ENCODE measurements at places on chromosomes 11 and 22.

GRCh38 chr11:1237851-1238250 lies 15.0 kb downstream of the MUC5B start:
- no peak for DNase-seq

DNA sequence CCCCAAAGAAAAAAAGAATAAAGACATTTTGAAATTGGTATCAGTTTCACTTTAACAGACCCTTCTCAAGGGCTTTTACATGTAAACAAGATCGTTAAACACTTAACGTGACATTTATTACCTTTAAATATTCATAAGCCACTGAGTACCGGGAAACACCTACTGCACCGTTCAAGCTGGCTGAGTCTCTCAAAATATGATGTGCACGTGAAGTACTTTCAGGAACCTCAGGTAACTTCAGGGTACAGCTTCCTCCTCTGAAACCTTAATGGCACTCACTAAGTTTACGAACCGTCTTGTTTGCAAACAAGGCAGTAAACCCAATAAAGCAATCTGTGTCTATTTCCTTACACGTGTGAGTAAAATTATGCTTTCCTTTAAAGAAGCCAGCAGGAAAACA lies 105.5 kb upstream of the TENM4 start:
- DNase-seq: no peak

DNA sequence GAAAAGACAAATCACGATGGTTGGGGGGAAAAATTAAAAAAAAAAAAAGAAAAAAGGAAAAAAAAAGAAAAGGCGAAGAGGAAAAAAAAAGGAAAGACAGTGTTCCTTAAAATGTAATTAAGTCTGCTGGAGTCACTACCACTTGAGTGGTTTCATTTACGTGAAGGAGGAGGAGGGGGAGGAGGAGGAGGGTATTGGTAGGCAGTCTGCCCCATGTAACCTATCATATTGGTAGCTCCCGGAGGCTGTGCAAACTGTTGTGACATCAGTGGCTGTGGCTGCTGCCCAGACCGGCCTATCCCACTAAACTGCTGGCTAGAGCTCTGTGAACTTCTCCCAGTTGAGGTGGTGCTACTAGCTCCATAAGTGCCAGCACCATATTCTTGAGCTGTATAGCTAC lies 17.9 kb downstream of the KDELR3 start:
- DNase-seq: no peak

DNA sequence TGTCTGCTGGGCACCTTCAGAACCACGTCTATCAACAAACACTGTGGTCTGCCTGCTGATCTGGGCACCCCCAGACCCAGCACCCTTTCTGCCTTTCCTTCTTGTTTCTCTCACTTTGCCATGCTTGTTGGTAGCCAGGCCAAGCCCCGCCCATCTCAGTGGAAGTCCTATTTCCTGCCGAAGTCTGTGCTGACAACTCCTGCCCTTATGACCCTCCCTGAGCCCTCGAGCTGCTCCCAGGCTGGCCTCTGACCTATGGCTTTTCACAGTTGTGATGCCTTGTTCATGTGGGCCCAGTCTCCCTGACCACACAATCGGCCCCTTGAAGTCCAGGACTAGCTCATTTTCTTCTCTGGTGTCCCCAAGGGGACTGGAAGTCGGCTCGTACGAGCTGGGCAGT lies 132.1 kb downstream of the DSCAML1 start:
- DNase-seq: no peak

DNA sequence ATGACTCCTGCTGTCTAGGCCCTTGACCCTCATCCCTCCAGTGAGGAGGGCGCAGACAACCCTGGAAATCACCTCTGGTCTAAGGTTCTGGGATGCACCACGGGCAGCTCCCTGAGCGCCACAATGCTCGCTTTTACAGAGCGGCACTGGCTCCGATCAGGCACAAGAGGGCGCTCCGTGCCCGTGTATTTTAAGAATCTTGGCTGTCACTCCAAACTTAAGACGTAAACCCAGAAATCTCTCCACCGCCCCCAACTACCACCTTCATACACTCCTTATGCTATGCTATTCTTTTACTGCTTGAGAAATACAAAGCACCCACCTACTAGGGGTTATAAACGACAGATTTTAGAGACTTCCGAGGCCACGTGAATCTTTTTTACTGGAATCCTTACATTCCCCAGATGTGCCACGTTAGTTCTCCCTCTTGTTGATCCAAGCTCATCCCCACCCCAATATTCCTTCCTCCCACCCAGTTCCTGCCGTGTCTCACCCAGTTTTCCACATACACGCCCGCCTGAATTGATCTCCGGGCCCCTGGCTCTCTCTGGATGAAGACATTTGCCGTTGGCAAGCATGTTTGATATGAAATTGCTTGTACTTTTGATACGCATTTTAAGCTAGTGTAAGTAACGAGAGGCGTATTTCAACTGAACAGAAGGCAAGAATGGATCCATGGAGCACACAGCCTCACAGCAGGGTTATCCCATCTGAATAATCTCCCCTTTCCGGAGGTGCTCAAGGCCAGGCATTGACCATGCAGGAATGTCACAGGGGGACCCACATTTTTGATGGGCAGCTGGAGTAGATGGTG lies 453.5 kb downstream of the OPCML start:
- DNase-seq: peak; percentile 76

DNA sequence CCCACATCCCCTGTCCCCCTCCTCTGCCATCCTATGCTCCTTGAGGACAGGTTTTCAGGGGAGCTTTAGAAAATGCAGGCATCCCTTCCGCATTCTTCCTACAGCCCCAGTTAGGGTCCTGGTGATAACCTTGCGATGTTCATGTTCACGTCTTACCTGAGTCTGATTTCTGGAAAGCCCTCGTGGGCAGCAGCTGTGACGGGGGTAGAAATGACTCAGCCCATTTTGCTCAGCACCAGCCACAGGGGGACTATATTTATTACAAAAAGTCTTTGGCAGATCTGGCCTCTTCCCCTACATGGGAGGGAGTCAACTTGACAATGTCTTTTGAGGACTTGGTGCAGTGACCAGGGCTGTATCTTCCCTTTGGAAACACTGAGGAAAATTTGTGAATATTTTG lies 12.3 kb downstream of the PKNOX2 start:
- no peak for DNase-seq

GRCh38 chr11:5059391-5059790 lies at the start of gene OR52E2:
TSS of gene OR52E2 (minus strand) at chr11:5059627. CDS start at chr11:5059627, 0 bp downstream.
- DNase-seq: no peak

DNA sequence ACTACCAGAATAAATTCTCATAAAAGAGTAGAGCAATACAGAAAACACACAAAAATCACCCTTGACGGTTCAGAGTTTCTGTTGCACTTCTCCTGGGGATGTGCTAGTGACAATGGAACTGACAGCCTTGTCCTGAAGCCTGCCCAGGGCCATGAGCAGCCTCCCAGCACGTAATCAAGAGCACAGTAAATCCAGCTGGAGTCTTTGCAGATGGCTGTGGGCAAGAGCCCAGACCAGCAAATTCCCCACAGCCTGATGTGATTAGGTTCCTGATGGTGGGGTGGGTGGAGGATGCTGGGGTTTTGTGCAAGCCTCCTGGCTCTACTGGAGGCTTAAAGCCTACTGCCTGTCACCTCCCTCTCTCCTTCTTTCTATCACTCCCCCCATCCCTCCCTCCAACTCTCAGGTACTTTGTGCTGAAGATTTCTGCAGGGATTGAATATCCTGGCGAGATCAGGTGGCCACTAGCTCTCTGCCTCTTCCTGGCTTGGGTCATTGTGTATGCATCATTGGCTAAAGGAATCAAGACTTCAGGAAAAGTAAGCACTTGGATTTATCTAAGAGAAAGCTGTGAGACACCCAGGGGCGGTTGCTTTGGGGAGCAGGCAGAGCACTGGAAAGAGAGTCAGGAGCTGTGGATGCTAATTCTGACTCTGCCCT lies 18.1 kb downstream of the SLC6A5 start:
- no peak for DNase-seq

GRCh38 chr22:28075358-28075981 lies 156.4 kb upstream of the PITPNB start:
- no peak for DNase-seq

DNA sequence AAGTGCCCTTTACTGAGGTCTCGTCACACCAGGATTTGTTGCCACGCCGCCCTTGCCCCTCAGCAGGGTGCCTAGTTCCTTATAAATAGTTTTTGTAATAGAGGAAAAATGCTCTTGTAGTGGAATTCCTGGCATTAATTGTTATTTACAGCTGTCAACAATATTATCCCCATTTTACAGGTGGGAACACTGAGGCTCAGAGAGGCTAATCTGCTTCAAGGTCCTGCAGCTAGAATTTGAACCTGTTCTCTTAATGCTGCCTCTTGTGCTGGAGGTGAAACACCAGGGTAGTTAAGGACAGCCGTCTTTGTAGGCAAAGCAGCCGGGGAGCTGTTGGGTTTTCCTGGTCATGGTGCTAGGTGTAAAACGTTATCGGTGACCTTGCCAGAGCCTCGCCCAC lies 100.8 kb upstream of the ASPHD2 start:
- no peak for DNase-seq

- DNase-seq: no peak
These were observed 14.3 kb downstream of the NCAM1 start for GRCh38 chr11:112975493-112975892.
